Glutamatergic neuron (in vitro differentiated cells): ENCODE measurements at places on chromosomes 2 and 18. TPM values are rescaled to one million over a fixed set of nuclear protein-coding genes. Genes with fewer than 3 reads are reported as not detected.

- H3K4me3 ChIP-seq: no peak overlapping the region
- peaks cover 6% of the 10 kb centered on the region for H3K27me3 ChIP-seq
- no peak overlapping the region for H3K27ac ChIP-seq
Observed at GRCh38 chr2:26887151-26887550, 39.2 kb downstream of the DPYSL5 start.

DNA sequence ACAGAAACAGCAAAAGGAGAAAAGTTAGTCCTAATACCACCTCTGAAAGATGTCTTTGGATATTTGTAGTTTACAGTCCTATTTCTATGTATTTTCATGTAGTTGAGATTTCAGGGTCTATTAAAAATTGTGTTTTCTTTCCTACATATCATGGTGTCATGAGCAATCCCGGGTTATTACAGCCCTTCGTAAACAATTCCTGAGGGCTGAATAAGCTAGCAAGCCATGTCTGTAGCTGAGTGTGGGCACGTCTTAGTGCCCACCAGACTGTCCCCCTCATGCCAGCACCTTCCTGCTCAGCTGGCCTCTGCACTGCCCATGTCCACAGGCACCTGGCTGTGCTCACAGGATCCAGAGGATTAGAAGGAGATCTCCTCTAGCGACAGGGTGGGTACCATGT lies 60.6 kb downstream of the CTIF start:
- peaks cover 9% of the 10 kb centered on the region for H3K27me3 ChIP-seq
- H3K4me3 ChIP-seq: no peak overlapping the region
- DNase-seq: no peak
- H3K4me1 ChIP-seq: peaks cover 38% of the 10 kb centered on the region

Gene C2orf92
- total RNA-seq: 19.6 TPM

GRCh38 chr2:26455670-26456439 lies 22.1 kb downstream of the OTOF start:
- H3K4me3 ChIP-seq: no peak overlapping the region
- peaks cover 3% of the 10 kb centered on the region for H3K27me3 ChIP-seq
- H3K4me1 ChIP-seq: no peaks in the 10 kb centered on the region
- H3K36me3 ChIP-seq: no peaks in the 10 kb centered on the region
- no peak for DNase-seq
- no peak overlapping the region for H3K27ac ChIP-seq

- H3K4me1 ChIP-seq: no peaks in the 10 kb centered on the region
- DNase-seq: no peak
- H3K27me3 ChIP-seq: no peaks in the 10 kb centered on the region
- H3K4me3 ChIP-seq: no peak overlapping the region
- H3K36me3 ChIP-seq: no peaks in the 10 kb centered on the region
- H3K27ac ChIP-seq: no peak overlapping the region
Observed at GRCh38 chr2:55901322-55901721, 22.3 kb downstream of the EFEMP1 start.

GRCh38 chr18:13382366-13382953 lies 163.9 kb downstream of the LDLRAD4 start:
- peaks cover 7% of the 10 kb centered on the region for H3K4me1 ChIP-seq
- no peak overlapping the region for H3K4me3 ChIP-seq
- no peak for DNase-seq
- H3K36me3 ChIP-seq: no peaks in the 10 kb centered on the region
- H3K27ac ChIP-seq: no peak overlapping the region
- H3K27me3 ChIP-seq: peaks cover 7% of the 10 kb centered on the region

Gene IL18RAP
- not detected for total RNA-seq

Gene SLC19A3
- 1.7 TPM for total RNA-seq

DNA sequence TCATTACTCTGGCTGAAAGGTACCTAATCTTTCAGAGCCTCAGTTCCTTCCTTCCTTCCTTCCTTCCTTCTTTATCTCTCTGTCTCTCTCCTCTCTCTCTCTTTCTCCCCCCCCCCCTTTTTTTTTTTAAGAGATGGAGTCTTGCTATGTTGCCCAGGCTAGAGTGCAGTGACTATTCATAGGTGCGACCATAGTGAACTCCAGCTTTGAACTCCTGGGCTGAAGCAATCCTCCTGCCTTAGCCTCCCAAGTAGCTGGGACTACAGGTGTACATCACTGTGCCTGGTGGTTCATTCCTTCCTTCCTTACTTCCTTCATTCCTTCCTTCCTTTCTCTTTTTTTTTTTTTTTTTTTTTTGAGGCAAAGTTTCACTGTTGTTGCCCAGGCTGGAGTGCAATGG lies 64.3 kb upstream of the MAP4K3 start:
- H3K4me3 ChIP-seq: no peak overlapping the region
- H3K27ac ChIP-seq: no peak overlapping the region
- no peak for DNase-seq
- no peaks in the 10 kb centered on the region for H3K36me3 ChIP-seq
- no peaks in the 10 kb centered on the region for H3K27me3 ChIP-seq

Gene PLCL1
- 28.8 TPM for total RNA-seq

DNA sequence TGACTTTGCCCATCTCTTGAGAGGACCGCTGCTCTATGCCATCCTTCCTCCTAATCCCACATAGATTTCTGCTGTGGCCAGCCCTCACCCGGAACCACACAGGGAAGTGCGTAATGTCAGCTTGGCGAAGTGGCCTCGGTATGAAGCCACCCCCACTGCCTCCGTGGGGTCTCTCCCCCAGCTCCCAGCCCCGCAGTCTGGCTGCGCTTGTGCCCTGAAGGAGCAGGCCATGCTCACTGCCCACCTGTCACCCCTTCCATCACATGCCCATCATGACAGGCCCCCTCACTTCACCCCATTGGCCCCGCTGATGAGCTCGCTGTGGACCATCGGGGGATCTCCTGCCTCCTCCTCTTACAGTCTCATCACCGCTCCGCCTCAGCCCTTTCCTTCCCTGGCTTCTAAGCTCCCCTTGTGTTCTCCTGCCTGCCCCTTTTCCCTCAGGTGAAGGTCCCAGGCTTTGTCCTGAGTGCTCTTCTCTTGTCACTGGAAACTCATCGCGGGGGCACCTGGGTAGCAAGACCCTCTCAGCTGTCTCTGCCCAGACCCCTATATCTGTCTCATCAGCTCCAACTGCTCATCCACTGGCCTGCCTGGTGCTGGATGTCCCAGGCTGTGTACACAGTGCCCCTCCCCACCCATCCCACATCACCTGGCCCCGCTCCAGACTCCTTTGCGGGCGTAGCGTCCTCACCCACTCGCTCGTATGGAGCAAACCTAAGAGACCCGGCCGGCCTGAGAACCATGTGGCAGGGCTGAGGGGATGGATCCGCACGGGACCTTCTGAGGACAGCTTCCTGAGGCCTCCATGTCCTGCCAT lies 81.7 kb downstream of the GLI2 start:
- H3K27me3 ChIP-seq: peaks cover 4% of the 10 kb centered on the region
- no peaks in the 10 kb centered on the region for H3K36me3 ChIP-seq
- H3K4me3 ChIP-seq: no peak overlapping the region
- no peak for DNase-seq
- H3K4me1 ChIP-seq: peaks cover 7% of the 10 kb centered on the region
- H3K27ac ChIP-seq: no peak overlapping the region

GRCh38 chr2:196295005-196295404 lies 123.6 kb upstream of the STK17B start:
- H3K4me1 ChIP-seq: no peaks in the 10 kb centered on the region
- no peak overlapping the region for H3K4me3 ChIP-seq
- no peak overlapping the region for H3K27ac ChIP-seq
- H3K27me3 ChIP-seq: no peaks in the 10 kb centered on the region

- H3K27ac ChIP-seq: no peak overlapping the region
- no peak for DNase-seq
- H3K4me3 ChIP-seq: no peak overlapping the region
- peaks cover 2% of the 10 kb centered on the region for H3K27me3 ChIP-seq
Observed at GRCh38 chr2:191617575-191617974, 60.4 kb upstream of the NABP1 start.

DNA sequence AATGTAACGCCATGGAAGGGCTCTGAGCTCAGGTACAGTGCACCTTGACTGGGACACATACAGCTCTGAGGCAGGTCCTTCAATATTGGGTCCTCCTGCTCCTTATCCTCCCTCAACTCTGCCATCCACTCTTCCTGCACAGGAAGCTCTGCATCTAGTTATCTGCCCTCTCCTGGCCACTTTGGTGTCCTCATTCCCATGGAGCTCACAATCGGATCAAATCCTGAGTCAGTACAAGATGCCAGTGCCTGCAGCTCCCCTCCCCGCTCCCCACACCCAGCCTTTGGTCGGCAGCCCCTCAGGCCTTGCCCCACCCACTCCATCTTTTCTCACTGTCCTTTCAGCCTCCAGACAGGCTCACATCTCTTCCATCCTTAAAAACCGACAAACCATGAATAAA lies 58.0 kb downstream of the LRRFIP1 start:
- no peaks in the 10 kb centered on the region for H3K36me3 ChIP-seq
- no peak overlapping the region for H3K27ac ChIP-seq
- no peak overlapping the region for H3K4me3 ChIP-seq

DNA sequence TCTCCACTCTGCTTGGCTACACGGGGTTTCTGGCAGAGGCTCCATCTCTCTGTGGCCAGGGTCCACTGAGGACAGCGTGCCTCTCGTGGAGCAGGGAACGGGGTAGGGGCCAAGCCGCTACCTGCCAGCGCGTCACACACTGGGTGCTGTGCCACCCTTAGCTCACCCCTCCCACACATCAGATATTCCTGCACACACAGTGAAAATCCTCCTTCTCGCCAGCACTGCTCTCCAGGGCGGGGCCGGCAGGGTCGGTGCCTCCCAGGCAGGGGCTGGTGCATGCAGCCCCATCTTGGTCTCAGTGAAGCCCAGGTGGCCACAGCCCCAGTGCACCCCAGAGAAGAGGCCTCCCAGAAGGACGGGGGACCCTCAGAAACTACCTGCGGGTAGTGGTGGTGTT lies 124.6 kb downstream of the MBP start:
- H3K36me3 ChIP-seq: no peaks in the 10 kb centered on the region
- peaks cover 22% of the 10 kb centered on the region for H3K27me3 ChIP-seq
- no peak for DNase-seq
- no peak overlapping the region for H3K27ac ChIP-seq
- H3K4me1 ChIP-seq: peaks cover 54% of the 10 kb centered on the region

Gene TMEM198
- 40.9 TPM for total RNA-seq

Gene GAL3ST2
- 0.42 TPM for total RNA-seq

DNA sequence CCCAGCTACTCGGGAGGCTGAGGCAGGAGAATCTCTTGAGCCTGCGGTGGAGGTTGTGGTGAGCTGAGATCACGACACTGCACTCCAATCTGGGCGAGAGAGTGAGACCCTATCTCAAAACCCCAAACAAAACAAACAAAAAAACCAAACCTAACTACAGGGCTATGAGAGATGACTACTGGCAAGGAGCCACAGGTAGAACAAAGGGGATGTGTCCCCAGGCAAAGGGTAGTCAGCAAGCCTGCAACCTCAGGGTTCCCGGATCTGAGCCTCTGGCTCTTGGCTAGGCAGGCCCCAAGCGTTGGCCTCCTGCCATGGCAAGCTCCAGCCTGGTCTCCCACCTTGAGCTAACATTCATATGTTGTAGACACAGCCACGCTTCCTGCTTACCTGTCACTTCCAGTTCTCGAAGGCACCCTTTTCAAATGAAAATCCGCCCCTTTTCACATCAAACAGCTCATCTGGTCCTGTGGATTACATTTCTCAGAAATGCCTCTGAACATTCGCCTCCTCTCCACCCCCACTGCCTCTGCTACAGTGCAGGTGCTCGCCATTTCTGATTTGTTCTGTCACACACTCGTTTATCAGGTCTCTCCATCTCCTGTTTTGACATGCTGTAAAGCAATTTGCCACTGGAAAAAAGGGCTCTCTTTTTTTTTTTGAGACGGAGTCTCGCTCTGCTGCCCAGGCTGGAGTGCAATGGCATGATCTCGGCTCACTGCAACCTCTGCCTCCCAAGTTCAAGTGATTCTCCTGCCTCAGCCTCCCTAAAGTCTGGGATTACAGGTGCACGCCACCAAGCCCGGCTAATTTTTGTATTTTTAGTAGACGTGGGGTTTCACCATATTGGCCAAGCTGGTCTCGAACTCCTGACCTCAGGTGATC lies 13.1 kb upstream of the ACTR3 start:
- H3K4me1 ChIP-seq: no peaks in the 10 kb centered on the region
- no peak overlapping the region for H3K4me3 ChIP-seq

GRCh38 chr2:55017880-55018279 lies 32.4 kb downstream of the RTN4 start:
- H3K4me3 ChIP-seq: no peak overlapping the region
- peaks cover 8% of the 10 kb centered on the region for H3K27me3 ChIP-seq
- DNase-seq: no peak
- H3K27ac ChIP-seq: no peak overlapping the region
- peaks cover 26% of the 10 kb centered on the region for H3K4me1 ChIP-seq
- no peaks in the 10 kb centered on the region for H3K36me3 ChIP-seq

GRCh38 chr2:230927711-230928341 lies 2.8 kb upstream of the GPR55 start:
- no peak overlapping the region for H3K27ac ChIP-seq
- no peaks in the 10 kb centered on the region for H3K36me3 ChIP-seq
- DNase-seq: no peak
- no peak overlapping the region for H3K4me3 ChIP-seq
- H3K4me1 ChIP-seq: peaks cover 5% of the 10 kb centered on the region
- peaks cover 12% of the 10 kb centered on the region for H3K27me3 ChIP-seq
